ENCODE measurements at places on chromosomes 2 and 18.

DNA sequence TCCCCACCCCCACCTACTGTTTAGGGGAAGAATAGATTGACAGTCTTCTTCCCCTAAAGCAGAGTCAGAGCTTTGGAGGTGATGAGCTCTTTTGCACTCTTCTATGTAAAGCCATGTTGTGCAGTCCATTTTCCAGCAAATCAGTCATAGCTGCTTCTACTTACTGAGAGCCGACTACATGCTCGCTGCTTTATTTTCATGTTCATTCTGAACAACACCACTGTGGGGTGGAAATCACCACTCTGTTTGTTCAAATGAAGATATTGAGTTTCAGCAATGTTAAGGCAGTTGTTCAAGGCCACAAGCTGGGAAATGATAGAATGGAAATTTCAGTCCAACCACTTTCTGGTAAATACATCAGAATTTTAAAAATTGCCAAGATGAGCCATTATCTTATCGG lies 88.3 kb downstream of the INSIG2 start:
- no peak for DNase-seq

GRCh38 chr2:152161598-152161997 lies 14.0 kb downstream of the STAM2 start:
- DNase-seq: no peak

DNA sequence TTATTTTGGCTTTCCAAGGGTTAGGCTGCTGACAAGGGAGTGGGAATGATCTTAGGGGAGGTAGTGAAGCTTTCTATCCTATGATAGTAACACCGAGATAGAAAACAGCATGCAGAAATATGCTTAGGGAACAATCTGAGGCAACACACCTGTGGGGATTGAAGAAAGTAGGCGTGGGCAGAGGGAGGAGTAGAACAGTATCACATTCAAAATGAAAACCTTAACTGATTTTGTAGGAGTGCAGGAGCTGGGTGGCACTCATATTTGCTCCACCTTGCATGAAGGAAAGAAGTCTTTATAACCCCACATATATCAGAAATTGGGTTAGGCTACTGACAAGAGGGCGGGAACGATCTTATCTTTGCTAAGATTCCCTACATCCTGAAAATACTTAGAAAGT lies 762.2 kb upstream of the CNTNAP5 start:
- DNase-seq: no peak

- DNase-seq: no peak
Observed at GRCh38 chr18:36808681-36809080, 20.1 kb downstream of the TPGS2 start.

GRCh38 chr2:53753041-53753440 lies 14.6 kb upstream of the CHAC2 start:
- DNase-seq: no peak

- no peak for DNase-seq
Observed at GRCh38 chr2:109285244-109285651, 156.2 kb downstream of the SH3RF3 start.

GRCh38 chr2:232634206-232635150 lies 1.1 kb downstream of the EFHD1 start:
- DNase-seq: no peak

DNA sequence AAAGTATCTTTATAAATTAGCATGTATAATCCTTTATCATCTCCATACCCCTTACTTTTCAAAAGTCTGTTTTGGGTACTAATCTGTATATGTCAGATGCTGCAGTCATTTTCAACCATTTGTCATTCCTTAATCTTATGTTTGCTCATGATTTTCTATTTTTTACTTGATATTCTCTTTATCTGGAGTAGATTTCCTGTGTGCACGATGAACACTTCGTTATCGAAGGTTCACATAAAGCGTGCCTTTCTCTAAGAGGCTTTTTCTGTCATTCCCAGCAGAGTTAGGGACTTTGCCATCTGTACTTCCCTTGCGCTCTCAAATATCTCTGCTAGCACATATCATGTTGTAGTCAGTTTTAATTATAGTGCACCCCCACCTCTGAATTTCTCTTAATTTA lies 123.2 kb downstream of the BIRC6 start:
- no peak for DNase-seq

DNA sequence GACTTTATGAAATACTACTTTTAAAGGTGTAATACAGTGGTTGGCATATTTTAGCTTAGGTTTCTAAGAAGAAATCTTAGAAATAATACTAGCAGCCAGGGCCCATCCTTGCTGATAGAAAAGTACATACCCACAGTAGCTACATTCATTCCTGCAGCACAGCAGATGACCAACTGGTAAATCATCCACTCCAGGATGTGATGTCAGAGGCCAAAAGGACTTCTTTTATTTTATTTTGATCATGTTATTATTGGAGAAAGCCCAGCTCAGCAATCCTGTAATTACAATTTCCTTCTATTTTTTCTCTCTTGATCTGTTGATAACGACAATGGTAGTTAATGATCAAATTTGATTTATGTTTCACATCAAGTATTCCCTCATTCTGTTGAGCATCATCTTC lies 18.0 kb upstream of the TTN start:
- DNase-seq: no peak

DNA sequence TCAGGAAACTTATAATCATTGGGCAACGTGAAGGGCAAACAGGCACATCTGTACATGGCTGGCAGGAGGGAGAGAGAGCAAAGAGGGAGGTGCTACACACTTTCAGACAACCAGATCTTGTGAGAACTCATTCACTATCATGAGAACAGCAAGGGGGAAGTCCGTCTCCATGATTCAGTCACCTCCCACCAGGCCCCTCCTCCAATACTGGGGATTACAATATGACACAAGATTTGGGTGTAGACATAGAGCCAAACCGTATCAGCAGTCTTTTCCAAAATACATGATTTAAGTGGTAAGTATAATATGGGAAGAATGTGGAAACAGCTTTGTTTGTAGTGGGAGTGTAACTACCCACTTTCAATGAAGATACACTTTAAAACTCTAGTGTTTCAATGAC lies 65.0 kb downstream of the EPB41L5 start:
- no peak for DNase-seq

- DNase-seq: no peak
Observed at GRCh38 chr2:64840426-64840881, 148.7 kb upstream of the SLC1A4 start.

- no peak for DNase-seq
Observed at GRCh38 chr18:23276451-23276850, 141.2 kb downstream of the CABLES1 start.

- no peak for DNase-seq
Observed at GRCh38 chr18:58911241-58911640, 46.6 kb downstream of the ZNF532 start.

DNA sequence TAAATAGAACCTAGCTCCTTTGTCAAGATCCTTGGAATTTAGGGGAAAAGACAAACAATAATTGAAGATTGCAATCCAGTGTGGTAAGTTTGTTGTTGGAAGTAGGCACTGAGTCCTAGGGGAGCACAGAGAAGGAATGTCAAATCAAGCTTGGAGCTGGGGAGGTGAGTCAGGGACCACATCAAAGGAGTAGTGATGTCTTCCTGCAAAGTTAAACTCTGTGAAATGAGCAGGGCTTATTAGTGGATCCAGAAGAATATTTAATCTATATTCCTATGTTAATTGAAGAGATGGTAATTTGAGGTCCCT lies 41.7 kb upstream of the NABP1 start:
- DNase-seq: peak; percentile 81
